ENCODE measurements at places on chromosomes 6 and 20.

DNA sequence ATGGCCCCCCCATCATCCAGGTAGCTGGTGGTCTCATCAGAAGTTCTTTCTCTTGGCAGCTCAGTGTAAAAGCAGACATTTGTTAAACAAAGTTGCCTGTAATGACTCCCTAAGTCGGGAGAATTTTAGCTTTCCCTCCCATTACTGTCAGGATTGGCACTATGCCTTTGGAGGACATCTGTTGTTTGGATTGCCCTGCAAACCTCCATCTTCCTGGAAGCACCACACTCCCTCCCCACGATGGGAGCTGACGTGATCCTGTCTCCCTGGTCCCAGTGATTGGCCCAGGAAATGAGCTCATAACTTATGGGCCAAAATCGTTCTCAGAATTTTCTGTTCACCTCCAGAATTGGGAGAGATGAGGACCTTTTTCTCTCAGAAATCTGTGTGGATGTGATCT lies 42.6 kb upstream of the CNR1 start:
- DNase-seq, result no peak
- no peak overlapping the region for H3K27ac ChIP-seq
- no peaks in the 10 kb centered on the region for H3K36me3 ChIP-seq
- H3K4me1 ChIP-seq, result no peaks in the 10 kb centered on the region

DNA sequence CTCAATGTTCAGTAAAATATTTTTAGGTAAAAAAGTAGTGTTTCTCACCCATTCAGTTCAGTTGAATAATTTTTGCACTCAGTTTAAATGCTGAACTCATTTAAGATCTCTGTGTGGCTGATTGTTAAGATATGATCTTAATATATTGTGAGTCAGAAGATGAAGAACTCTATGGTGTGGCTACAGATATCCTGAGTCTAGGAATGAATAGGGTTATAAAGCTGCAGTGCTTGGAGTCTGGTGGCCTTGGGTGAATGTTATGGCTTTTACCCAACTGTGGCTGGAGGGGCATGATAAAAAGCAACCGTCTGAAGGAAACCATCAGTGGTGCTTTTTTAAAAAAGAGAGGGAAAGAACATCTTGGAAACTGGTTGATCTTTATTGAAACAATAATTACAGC lies 65.9 kb downstream of the CCN2 start:
- no peak overlapping the region for H3K4me3 ChIP-seq
- no peaks in the 10 kb centered on the region for H3K4me1 ChIP-seq
- H3K36me3 ChIP-seq, result peaks cover 24% of the 10 kb centered on the region
- DNase-seq, result no peak
- no peaks in the 10 kb centered on the region for H3K27me3 ChIP-seq

- H3K4me3 ChIP-seq, result no peak overlapping the region
- peak; percentile 83 for DNase-seq
- no peaks in the 10 kb centered on the region for H3K36me3 ChIP-seq
- no peaks in the 10 kb centered on the region for H3K4me1 ChIP-seq
Observed at GRCh38 chr6:125779924-125780539, 10.7 kb upstream of the NCOA7 start.

DNA sequence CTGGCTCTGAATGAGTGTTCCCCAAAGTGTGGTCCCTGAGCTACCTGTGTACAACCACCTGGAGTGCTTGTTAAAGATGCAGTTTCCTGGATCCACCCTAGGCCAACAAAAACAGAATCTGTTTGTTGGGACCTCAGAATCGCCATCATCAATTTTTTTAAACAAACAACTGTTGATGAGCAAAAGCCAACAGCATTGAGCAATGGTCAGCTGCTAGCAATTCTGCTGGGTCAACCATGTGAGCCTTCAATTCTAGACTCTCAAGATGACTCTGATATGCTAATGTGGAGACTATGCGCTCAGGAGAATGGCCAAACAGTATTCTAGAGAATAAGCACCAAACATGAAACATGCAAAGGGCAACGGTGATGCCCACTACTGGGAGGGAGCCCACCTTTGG lies 64.4 kb upstream of the IYD start:
- no peak overlapping the region for H3K27ac ChIP-seq
- DNase-seq, result no peak
- no peak overlapping the region for H3K4me3 ChIP-seq
- H3K36me3 ChIP-seq, result no peaks in the 10 kb centered on the region

DNA sequence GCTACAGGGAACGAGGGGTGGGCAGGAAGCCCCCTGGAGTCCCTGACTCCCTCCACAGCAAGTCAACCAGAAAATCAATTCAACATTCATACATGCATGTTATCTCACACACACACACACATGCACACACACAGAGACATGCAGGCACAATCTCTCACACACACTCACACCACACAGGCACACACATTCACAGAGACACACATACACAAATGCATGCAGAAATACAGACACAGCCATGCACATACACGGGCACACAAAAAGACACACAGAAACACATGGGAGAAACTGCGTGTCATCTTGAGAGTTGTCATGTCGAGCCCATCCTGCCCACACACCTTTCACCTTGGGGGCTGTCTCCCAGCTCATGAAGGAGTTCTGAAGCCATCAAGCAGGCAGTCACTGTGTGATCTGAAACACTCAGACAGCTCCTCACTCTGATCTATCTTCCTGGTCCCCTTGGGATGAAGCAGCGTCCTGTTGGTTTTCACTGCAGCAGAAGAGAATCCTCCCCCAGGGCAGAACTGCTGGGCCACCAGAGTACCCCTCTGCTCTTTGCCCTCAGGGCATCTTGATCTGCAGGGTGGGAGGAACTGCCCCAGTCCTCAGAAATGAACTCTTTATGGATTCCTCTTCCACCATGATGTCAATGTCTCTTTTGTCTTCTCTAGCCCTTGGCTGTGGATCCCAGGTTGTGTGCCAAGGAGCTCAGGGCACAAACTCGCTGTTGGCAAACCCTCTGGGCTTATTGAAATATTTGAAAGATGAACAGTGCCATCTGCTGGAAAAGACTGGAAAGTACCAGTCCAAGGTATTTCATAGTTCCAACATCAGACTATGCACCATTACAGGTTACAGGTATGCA lies 8.8 kb downstream of the RAET1L start:
- no peaks in the 10 kb centered on the region for H3K4me1 ChIP-seq
- H3K36me3 ChIP-seq, result no peaks in the 10 kb centered on the region
- H3K4me3 ChIP-seq, result no peak overlapping the region
- peaks cover 94% of the 10 kb centered on the region for H3K27me3 ChIP-seq
- DNase-seq, result peak; percentile 37
- no peak overlapping the region for H3K27ac ChIP-seq
